ENCODE measurements at places on chromosomes 1 and 21. TPM values are rescaled to one million over a fixed set of nuclear protein-coding genes. Genes with fewer than 3 reads are reported as not detected.

DNA sequence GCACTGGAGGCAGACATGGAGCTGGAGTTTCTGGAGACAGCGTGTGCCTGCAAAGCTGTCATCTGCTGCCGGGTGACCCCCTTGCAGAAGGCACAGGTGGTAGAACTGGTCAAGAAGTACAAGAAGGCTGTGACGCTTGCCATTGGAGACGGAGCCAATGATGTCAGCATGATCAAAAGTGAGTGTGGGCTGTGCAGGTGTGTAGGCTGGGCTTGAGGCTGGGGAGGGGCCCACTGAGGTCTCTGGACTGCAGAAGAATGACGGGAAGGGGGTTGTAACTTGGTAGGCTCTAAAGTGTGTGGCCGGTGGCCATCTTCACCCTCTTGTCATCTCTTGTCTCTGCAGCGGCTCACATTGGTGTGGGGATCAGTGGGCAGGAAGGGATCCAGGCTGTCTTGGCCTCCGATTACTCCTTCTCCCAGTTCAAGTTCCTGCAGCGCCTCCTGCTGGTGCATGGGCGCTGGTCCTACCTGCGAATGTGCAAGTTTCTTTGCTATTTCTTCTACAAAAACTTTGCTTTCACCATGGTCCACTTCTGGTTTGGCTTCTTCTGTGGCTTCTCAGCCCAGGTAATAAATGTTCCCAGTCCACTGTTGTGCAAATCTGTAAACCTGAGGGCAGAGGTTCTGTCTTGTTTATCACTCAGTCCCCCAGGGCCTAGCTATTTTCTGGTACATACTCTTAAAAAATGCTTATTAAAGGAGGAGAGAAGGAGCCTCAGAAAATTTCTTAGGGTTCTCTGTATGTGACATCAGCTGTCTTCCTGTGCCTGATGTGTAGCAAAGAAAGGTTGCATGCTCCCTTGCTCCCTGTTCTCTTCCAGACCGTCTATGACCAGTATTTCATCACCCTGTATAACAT lies 19.9 kb downstream of the ATP8B2 start:
- H3K4me3 ChIP-seq: peak overlapping the region; percentile 61
- no peaks in the 10 kb centered on the region for H3K27me3 ChIP-seq
- H3K27ac ChIP-seq: peak overlapping the region; percentile 95

The TMEM201 gene
- total RNA-seq: 12.2 TPM

DNA sequence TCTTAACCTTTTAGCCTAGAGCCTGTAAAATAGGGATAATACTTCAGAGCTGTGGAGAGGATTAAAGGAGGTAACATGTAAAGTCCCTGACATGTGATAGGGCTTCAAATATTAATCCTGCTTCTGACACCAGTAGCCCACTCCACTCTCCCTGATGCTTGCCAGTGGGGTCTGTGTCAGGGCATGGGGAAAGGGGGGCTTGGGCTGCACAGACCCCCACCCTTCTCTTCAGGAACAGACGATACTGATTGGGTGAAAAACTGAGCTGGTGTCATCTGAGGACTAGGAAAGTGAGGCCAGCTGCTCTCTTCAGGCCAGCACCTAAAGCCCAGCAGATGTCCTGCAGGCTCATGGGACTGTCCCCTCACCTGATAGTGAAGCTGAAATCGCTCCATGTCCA lies 27.0 kb upstream of the MEF2D start:
- no peaks in the 10 kb centered on the region for H3K36me3 ChIP-seq
- H3K4me1 ChIP-seq: peaks cover 27% of the 10 kb centered on the region
- H3K4me3 ChIP-seq: no peak overlapping the region
- H3K27me3 ChIP-seq: no peaks in the 10 kb centered on the region
- no peak overlapping the region for H3K27ac ChIP-seq
- no peak for DNase-seq

DNA sequence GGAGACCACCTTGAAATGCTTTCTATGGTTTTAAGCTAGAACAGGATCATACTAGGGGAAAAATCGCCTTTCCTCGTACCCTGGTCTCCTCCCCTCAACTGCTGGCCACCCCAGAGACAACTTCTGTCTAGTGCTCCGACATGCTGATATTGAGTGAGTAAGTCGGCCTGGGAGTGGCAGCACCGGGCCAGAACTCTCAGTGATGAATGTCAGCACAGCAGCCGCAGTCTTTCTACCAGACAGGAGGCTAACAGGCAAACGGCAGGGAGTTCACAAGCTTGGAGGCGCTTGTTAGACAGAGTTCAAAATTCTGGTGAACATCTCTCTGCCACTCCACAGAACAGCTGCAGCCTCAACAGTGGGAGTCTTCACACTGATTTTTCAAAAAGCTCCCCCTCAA lies 716.9 kb downstream of the ADGRL2 start:
- DNase-seq: no peak
- H3K4me1 ChIP-seq: no peaks in the 10 kb centered on the region
- no peak overlapping the region for H3K27ac ChIP-seq
- H3K27me3 ChIP-seq: no peaks in the 10 kb centered on the region
- no peak overlapping the region for H3K4me3 ChIP-seq

The MSH4 gene
- 0.43 TPM for total RNA-seq

GRCh38 chr1:159829822-159830465 lies 3.3 kb downstream of the SLAMF8 start:
- no peak overlapping the region for H3K27ac ChIP-seq
- H3K36me3 ChIP-seq: peaks cover 6% of the 10 kb centered on the region
- no peak overlapping the region for H3K4me3 ChIP-seq
- DNase-seq: no peak

DNA sequence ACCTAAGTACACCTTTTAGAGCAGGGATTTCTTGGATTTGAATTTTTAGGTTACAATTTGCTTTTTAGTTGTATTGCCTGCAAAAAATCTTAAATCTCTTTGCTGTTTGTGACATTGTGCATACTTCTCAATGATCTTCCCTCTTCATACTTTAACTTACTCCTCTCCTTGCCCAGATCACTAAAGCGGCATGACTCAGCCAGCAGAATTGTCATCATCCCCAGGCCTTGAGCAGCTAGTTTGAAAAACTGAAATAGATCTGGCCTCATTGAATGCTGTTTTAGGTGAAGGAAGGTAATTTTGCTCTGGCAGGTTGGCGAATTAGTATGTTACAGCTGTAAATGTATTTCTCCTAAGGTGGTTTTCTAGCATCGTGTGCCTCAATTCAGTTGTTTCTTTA lies 145.9 kb downstream of the RYR2 start:
- H3K4me3 ChIP-seq: no peak overlapping the region
- peaks cover 5% of the 10 kb centered on the region for H3K27me3 ChIP-seq
- no peak overlapping the region for H3K27ac ChIP-seq
- H3K36me3 ChIP-seq: no peaks in the 10 kb centered on the region
- H3K4me1 ChIP-seq: no peaks in the 10 kb centered on the region

GRCh38 chr1:81157686-81158085 lies 643.0 kb upstream of the ADGRL2 start:
- H3K4me1 ChIP-seq: no peaks in the 10 kb centered on the region
- DNase-seq: no peak
- no peak overlapping the region for H3K4me3 ChIP-seq
- H3K36me3 ChIP-seq: no peaks in the 10 kb centered on the region
- H3K27me3 ChIP-seq: no peaks in the 10 kb centered on the region
- no peak overlapping the region for H3K27ac ChIP-seq

GRCh38 chr1:118985640-118986554 lies 2.2 kb downstream of the TBX15 start:
- H3K27ac ChIP-seq: no peak overlapping the region
- peaks cover 23% of the 10 kb centered on the region for H3K4me1 ChIP-seq
- H3K36me3 ChIP-seq: peaks cover 31% of the 10 kb centered on the region

DNA sequence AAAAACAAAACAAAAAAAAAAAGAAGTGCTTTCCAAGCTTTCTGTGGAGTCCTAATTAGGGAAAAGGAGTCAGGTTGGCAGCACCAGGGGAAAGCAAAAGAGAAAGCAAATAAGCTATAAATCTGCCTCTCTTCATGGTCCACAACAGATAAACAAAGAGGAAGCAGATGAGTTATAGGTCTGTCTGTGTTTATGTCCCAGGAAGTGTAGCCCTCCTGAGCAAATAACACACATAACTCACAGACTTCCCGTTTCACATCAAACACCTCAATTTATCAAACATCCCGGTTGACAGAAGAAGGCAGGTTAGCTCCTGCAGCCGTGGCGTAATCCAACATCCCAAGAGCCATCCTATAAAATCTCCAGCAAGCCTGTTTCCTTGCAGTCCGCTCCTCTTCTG lies 5.6 kb upstream of the SLC2A5 start:
- H3K27ac ChIP-seq: no peak overlapping the region
- no peaks in the 10 kb centered on the region for H3K36me3 ChIP-seq
- no peak for DNase-seq
- peaks cover 17% of the 10 kb centered on the region for H3K4me1 ChIP-seq
- peaks cover 24% of the 10 kb centered on the region for H3K27me3 ChIP-seq
- H3K4me3 ChIP-seq: no peak overlapping the region

- peaks cover 10% of the 10 kb centered on the region for H3K27me3 ChIP-seq
- H3K4me3 ChIP-seq: no peak overlapping the region
- no peak overlapping the region for H3K27ac ChIP-seq
These were observed 93.4 kb downstream of the KCNK1 start for GRCh38 chr1:233707153-233707879.

- no peak for DNase-seq
- H3K36me3 ChIP-seq: no peaks in the 10 kb centered on the region
- H3K4me1 ChIP-seq: peaks cover 37% of the 10 kb centered on the region
- peak overlapping the region; percentile 29 for H3K4me3 ChIP-seq
- no peak overlapping the region for H3K27ac ChIP-seq
- peaks cover 79% of the 10 kb centered on the region for H3K27me3 ChIP-seq
These were observed 3.3 kb downstream of the LHX4 start for GRCh38 chr1:180233191-180234011.

- peak overlapping the region; percentile 31 for H3K4me3 ChIP-seq
- H3K27ac ChIP-seq: peak overlapping the region; percentile 92
- H3K4me1 ChIP-seq: peaks cover 70% of the 10 kb centered on the region
- no peaks in the 10 kb centered on the region for H3K36me3 ChIP-seq
These were observed 24.1 kb upstream of the RNF19B start for GRCh38 chr1:32988665-32989064.

- H3K4me3 ChIP-seq: peak overlapping the region; percentile 27
- peak overlapping the region; percentile 88 for H3K27ac ChIP-seq
- peaks cover 37% of the 10 kb centered on the region for H3K36me3 ChIP-seq
These were observed 26.1 kb downstream of the GPR3 start for GRCh38 chr1:27418326-27419185.

DNA sequence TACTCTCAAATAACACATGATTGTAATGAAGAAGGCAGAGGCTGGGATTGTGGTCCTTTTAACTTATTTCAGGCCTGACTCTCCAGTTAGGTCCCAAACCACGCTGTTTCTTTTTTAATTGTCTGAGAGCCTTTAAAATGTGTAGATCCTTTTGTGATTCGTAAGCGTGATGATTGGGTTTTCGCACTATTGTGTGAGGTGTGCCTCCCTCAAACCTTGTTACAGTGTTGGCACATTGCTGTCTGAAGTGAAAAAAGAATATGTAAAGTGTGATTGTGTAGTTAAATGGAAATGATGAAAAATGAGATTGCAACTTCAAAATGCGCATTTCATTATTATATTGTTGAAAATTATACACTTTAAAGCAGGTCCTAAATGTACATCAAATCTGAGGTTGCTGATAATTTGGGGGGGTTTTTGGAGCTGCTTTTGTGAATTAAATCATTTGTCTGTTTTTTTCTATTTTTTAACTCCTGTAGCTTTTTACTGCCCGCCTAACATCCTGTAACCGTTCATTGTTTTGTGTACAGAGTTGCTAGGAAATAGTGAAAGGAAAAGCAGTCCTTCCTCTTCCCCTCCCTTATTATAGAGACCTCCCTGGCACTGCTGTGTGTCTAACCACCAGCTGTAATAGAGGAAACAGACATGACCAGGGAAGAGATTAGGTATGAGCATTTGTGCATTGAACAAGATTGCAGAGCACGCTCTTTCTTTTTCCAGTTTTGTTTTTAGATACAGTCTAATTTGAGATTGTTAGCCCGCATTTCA lies 43.3 kb downstream of the IARS2 start:
- no peak overlapping the region for H3K4me3 ChIP-seq
- peak overlapping the region; percentile 62 for H3K27ac ChIP-seq

DNA sequence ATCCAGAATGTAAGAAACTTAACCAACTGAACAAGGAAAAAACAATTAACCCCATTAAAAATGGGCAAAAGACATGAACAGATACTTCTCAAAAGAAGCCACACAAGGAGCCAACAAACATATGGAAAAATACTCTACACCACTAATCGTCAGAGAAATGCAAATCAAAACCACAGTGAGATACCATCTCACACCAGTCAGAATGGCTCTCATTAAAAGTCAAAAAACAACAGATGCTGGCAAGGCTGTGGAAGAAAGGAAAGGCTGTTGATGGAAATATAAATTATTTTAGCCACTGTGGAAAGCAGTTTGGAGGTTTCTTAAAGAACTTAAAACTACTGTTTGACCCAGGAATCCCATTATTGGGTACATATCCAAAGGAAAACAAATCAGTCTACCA lies 51.2 kb downstream of the RGS4 start:
- no peaks in the 10 kb centered on the region for H3K36me3 ChIP-seq
- no peak overlapping the region for H3K27ac ChIP-seq
- no peaks in the 10 kb centered on the region for H3K4me1 ChIP-seq
- no peak overlapping the region for H3K4me3 ChIP-seq
- no peak for DNase-seq

DNA sequence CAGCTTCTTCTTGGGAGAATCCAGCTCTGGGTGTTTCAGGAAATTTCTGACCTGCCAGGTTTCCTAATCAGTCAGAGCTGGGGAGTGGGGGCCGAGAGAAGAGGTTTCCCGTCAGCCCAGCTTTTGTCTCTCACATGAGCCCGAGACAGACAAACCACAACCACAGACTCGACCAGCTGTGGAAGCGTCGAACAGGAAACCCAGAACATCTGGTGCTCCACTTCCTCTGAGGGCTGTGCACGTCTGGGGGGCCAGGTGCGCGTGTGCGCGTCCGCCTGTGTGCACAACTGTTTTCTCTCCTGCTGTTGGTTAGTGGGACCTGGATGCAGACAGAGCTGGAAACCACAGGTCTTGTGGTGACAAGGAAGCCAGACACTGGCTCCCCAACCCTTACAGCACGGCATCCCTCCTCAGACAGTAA lies 113.0 kb upstream of the SLC25A33 start:
- DNase-seq: peak; percentile 90
- peaks cover 44% of the 10 kb centered on the region for H3K4me1 ChIP-seq
- peak overlapping the region; percentile 71 for H3K27ac ChIP-seq

The CMPK1 gene
- total RNA-seq: 116 TPM

The TSPAN1 gene
- 0.53 TPM for total RNA-seq

GRCh38 chr1:38073534-38074301 lies 27.1 kb upstream of the POU3F1 start:
- H3K4me3 ChIP-seq: no peak overlapping the region
- no peaks in the 10 kb centered on the region for H3K4me1 ChIP-seq
- peaks cover 20% of the 10 kb centered on the region for H3K27me3 ChIP-seq

The PIK3R3 gene
- total RNA-seq: 0.83 TPM

DNA sequence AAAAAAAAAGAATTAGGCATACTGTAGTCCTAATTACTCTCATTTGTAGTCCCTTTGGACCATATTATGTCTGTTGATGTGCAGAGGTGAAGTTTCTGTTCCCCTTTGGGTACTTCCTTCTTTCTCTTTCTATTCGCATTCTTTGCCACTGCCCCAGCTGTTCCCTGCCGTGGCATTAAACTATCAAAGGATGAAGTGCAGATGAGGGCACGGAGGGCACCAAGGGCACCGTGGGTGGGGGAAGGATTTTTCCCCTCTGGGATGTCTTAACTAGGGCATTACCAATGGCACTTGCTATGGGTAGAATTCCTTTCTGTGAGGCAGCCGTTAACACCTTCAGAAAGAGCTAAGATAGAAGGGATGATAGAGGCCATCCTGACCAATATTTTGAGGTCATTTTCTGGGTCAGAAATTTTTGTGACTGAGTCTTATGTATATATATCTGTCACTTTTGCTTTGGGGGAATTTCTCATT lies 4.9 kb upstream of the MAPKAPK2 start:
- peak overlapping the region; percentile 14 for H3K4me3 ChIP-seq
- H3K36me3 ChIP-seq: no peaks in the 10 kb centered on the region
- peak; percentile 31 for DNase-seq
- peaks cover 40% of the 10 kb centered on the region for H3K4me1 ChIP-seq
